ENCODE measurements at places on chromosomes 5 and 9.

GRCh38 chr5:134511796-134512660 is 13.4 kb upstream of the JADE2 start:
- no peak for DNase-seq

DNA sequence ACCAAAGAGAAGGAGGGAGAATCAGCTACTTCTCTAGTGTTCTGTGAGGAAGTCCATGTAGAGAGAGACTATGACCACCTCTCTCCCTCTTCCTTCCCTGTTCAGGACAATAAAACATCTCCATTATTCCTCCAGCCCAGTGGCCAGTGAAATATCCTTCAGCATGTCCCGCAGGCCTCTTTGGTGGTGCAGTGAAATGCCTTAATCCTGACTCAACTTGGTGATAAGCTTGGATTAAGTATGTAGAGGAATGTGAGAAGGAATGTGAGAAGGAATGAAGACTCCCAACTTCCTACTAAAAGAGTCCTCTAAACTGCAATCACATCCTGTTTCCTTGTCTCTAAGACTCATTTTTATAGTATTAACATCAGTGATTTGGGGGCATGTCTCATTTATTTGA is 167.3 kb downstream of the TRPM3 start:
- DNase-seq, result no peak

DNA sequence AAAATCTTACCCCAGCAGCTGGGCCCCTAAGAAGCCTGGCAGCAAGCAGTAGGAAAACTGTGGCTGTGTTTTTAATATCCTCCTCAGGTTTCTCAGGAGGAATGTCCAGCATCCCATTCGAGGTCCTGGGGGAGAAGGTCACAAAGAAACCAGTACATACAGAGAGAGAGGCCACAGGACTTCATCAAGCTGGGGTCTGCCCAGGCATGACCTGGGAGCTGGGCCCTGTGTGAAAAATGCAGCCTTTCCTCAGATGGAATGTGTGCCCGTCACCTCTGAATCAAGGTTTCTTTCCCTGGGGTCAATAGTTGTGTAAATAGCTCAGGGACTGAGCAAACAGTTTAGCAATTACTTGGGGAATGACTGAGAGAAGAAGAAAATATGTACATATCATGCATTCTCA is 33.9 kb upstream of the RAD23B start:
- DNase-seq, result no peak

DNA sequence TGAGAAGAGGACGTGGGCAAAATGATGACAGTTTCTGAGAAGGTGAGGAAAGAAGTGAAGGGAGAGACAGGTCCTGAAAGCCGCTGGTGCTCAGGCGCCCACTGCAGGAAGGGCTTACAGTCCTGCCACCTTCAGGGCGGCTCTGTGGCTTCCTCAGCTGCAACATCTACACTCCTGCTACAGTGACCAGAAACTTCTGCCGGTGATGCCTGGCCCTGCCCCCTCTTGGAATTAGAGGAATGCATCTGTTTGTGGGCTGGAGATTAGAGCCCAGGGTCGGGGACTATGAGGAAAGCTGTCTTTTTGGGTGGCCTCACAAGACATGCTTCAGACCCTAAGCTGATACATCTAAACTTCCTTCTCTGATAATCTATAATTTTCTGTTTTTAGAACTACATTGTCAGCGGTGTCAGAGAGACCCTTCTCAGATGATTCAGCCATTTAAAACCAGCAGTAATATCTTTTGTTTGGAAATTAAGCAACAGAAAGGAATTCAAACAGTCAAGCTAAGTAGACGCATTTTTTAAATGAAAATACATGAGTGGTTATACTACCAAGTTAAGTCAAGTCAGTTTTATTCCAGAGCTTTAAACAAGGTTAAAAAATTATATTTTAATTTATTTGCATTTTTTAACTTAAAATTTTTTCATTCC is 30.4 kb downstream of the PRDM6 start:
- no peak for DNase-seq

DNA sequence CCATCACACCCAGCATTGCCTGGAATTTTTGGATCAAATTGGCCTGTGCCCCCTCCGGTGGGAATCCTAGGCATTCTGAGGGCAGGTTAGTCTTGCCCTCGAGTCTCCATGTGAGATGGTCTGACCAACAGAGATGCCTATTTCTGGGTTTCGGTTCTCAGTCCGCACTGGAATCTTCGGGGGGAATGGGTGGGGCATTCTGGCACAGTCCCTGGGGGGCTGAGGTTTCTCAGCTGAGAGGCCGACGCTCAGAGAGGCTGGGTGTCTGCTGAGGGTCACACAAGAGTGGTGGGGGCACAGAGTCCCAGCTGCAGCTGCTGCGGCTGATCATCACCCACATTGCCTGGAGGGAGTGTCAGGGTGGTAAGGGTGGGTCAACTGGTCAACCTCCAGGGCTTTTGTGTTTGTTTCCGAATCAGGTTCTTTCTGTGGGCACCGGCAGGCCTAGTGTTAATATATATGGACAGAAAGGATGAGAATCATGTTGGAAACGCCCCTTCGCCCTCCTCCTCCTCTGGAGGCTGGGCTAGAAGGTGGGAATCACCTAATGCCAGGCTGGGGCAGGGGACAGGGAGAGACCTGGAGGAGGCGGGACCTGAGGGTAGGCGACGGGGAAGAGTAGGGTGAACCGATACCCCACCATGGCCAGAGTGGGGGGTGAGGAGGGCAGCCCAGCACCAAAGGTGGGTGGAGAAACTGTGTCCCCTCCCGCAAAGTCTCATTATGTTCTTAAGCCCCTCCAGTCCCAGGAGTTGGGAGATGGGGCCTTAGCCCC is 149.5 kb upstream of the PHYKPL start:
- no peak for DNase-seq

DNA sequence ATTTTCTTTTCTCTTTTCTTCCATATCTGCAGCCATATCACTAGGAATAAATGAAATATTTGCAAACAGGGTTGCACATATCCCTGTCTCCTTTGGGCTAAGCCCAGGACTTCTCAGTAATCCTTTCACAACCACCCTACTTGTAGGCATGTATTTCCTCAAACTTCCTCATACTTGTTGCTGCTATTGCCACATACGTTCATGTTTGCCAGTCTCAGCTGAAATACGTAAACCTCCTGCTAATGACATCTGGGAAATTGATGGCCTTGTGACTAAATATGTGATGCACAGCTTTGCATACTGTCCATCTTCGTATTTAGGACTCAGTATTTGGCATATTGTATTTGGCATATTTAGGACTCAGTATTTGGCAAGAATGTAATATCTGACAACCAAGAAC is 224.6 kb downstream of the PLK2 start:
- DNase-seq, result peak; percentile 96

DNA sequence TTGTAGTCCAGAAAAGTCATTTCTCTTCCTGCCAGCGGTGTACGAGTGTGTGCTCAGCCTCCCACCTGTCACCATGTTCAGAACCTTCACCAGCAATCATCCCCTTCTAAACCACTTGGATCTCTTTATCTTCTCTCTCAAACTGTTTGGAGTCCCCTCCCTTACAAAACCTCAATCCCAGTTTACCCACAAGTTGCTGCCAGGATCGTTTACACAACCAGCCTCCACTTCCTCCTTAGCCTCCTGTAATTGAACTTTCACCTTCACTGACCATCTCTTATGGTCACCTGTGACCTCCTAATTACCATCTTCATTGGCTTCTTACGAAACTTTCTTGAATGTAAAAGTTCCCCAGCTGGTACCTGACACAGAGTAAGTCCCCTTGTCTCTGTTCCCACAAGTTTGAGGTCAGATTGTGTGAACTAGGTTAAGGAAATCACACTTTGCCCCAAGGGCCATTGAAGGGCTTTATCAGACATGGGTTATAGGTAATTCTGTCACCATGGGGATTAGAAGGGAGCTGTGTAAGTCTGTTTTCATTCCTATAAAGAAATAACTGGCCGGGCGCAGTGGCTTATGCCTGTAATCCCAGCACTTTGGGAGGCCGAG is 20.0 kb downstream of the RNF44 start:
- DNase-seq, result no peak

All from inflammatory macrophage treated with lipopolysaccharide for 1 hour (primary cell).